Ascending aorta (tissue), 2 donors: ENCODE measurements at places on chromosomes 12 and 14.

GRCh38 chr14:92756446-92756845, 8.0 kb upstream of the LGMN start:
- no peaks in the 10 kb centered on the region for H3K36me3 ChIP-seq
- no peak overlapping the region for H3K27ac ChIP-seq
- H3K27me3 ChIP-seq, result no peaks in the 10 kb centered on the region
- H3K4me1 ChIP-seq, result no peaks in the 10 kb centered on the region
- DNase-seq, result no peak

DNA sequence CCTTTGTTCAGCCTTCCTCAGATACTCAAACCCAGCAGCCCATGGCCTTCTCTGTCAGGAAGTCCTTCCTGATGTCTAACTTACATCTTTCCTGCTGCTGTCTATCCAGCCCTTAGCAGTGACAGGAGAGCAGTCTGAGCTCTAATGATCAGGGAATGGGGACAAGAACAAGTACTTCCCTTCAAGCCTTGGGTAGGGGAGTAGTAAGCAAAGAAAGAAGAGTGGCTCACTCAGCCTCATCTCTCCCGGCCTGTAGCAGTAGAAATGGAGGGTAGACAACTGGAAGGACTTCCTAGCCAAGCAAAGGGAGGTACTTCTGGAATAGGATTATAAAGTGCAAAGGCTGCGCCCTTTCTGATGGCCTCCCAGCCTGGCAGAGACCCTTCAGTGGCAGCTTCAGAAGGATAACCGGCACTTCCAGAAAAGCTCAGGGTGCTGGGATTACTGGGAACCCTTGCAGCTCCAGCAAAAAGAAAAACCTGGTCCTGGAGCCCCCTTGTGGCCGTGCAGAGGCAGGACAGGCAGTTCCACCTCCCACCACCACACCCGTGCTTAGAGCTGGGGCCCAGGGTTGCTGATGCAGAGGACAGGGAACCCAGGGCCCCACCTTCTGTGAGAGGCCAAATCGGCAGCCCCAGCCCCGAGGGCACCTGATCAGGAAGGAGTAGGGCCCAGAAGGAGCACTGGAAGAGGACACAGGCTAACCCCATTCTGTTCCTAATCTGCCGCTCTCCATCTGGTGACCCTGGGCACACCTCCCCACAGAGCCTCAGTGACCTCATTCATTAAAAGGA, 12.4 kb upstream of the SMUG1 start:
- H3K4me3 ChIP-seq, result no peak overlapping the region
- DNase-seq, result peak; percentile 76
- H3K4me1 ChIP-seq, result no peaks in the 10 kb centered on the region
- H3K27me3 ChIP-seq, result peaks cover 5% of the 10 kb centered on the region
- H3K27ac ChIP-seq, result no peak overlapping the region

- no peaks in the 10 kb centered on the region for H3K27me3 ChIP-seq
- DNase-seq, result no peak
- H3K4me1 ChIP-seq, result no peaks in the 10 kb centered on the region
- H3K36me3 ChIP-seq, result no peaks in the 10 kb centered on the region
- no peak overlapping the region for H3K4me3 ChIP-seq
- H3K27ac ChIP-seq, result no peak overlapping the region
Observed at GRCh38 chr12:7647071-7647470, 18.6 kb downstream of the APOBEC1 start.

- DNase-seq, result peak; percentile 84
- H3K27ac ChIP-seq, result peak overlapping the region; percentile 78
- H3K36me3 ChIP-seq, result no peaks in the 10 kb centered on the region
- H3K4me3 ChIP-seq, result peak overlapping the region; percentile 33
- H3K4me1 ChIP-seq, result peaks cover 22% of the 10 kb centered on the region
Observed at GRCh38 chr14:67622675-67623074, 3.0 kb downstream of the ARG2 start.

GRCh38 chr12:49089821-49090773, 4.5 kb downstream of the DHH start:
- no peaks in the 10 kb centered on the region for H3K36me3 ChIP-seq
- peaks cover 10% of the 10 kb centered on the region for H3K27me3 ChIP-seq
- H3K4me1 ChIP-seq, result peaks cover 33% of the 10 kb centered on the region
- DNase-seq, result no peak
- no peak overlapping the region for H3K27ac ChIP-seq

GRCh38 chr12:14928931-14929330, 9.4 kb downstream of the ERP27 start:
- peak overlapping the region; percentile 44 for H3K27ac ChIP-seq
- H3K27me3 ChIP-seq, result no peaks in the 10 kb centered on the region
- H3K36me3 ChIP-seq, result no peaks in the 10 kb centered on the region
- peak overlapping the region; percentile 8 for H3K4me3 ChIP-seq
- DNase-seq, result no peak

- H3K36me3 ChIP-seq, result no peaks in the 10 kb centered on the region
- H3K4me1 ChIP-seq, result no peaks in the 10 kb centered on the region
- no peaks in the 10 kb centered on the region for H3K27me3 ChIP-seq
- H3K27ac ChIP-seq, result peak overlapping the region; percentile 74
- peak overlapping the region; percentile 17 for H3K4me3 ChIP-seq
- DNase-seq, result peak; percentile 79
Observed at GRCh38 chr14:51638071-51638944, 13.4 kb upstream of the FRMD6 start.

- H3K4me3 ChIP-seq, result peak within 1 kb of the TSS; percentile 27
- peak within 1 kb of the TSS; percentile 18 for H3K27ac ChIP-seq
- peaks cover 19% of the 10 kb centered on the region for H3K36me3 ChIP-seq
- DNase-seq, result peak; percentile 85
Observed at GRCh38 chr14:24171422-24172260, at the start of gene REC8. Gene REC8, plus strand, starts transcription at chr14:24172080. Its CDS starts 473 bp downstream, at chr14:24172553.

- no peaks in the 10 kb centered on the region for H3K4me1 ChIP-seq
- peaks cover 4% of the 10 kb centered on the region for H3K36me3 ChIP-seq
- no peak for DNase-seq
- no peaks in the 10 kb centered on the region for H3K27me3 ChIP-seq
Observed at GRCh38 chr12:26696613-26697092, 136.3 kb downstream of the ITPR2 start.

- DNase-seq, result no peak
- H3K4me1 ChIP-seq, result no peaks in the 10 kb centered on the region
- H3K4me3 ChIP-seq, result no peak overlapping the region
- H3K27ac ChIP-seq, result no peak overlapping the region
- H3K36me3 ChIP-seq, result no peaks in the 10 kb centered on the region
- H3K27me3 ChIP-seq, result no peaks in the 10 kb centered on the region
Observed at GRCh38 chr14:98175881-98176280, 1096.1 kb downstream of the BCL11B start.
